ENCODE measurements at places on chromosomes 2 and 18. TPM values are rescaled to one million over a fixed set of nuclear protein-coding genes. Genes with fewer than 3 reads are reported as not detected.

Gene SPATS2L
- total RNA-seq = 105 TPM

Gene SERPINB11
- total RNA-seq = not detected

Gene NEU2
- total RNA-seq = not detected

Gene ZSWIM2
- total RNA-seq = not detected

Gene CNTNAP5
- total RNA-seq = not detected

Gene NPPC
- not detected for total RNA-seq

Gene RTTN
- total RNA-seq = 61.1 TPM

Gene GATA6
- 0.03 TPM for total RNA-seq

Gene DYTN
- not detected for total RNA-seq

Gene ITGB1BP1
- 90.2 TPM for total RNA-seq

All from foreskin keratinocyte (primary cell).